Activated CD4-positive, alpha-beta T cell treated with anti-CD3 and anti-CD28 coated beads for 48 hours (primary cell): ENCODE measurements at places on chromosomes 7 and 10.
A peak's percentile ranks its signal among the peaks of the same experiment; 100 is the strongest.

GRCh38 chr7:26060733-26061677 is 91.0 kb upstream of the NFE2L3 start:
- no peak for DNase-seq

DNA sequence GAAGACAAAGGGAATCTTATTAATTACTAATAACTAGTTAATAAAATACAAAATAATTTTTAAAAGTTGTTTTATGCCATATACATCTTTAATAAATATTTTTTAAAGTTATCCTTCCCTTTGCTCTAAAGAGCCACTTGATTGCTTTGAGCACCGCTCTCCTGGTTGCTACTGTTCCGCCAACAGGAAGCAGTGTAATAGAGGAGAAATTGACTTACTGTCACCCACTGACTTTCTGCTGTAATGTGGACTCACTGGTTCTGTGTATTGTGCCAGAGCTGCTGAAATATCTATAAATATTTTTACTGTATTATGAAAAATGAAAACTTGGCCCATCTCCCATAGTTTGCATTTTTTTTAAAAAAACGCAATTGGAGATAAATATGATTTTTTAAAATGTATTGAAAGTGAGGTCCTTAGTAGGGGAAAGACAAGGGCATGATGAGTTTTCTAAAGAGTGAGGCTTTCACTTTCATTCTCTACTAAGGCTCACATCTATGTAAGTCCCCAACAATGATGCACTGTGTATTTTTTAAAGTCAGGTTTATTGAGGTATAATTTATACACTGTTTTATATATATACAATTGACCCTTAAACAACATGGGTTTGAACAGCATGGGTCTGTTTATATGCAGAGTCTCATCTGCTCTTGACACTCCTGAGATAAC is 100.5 kb downstream of the NPY start:
- no peak for DNase-seq

DNA sequence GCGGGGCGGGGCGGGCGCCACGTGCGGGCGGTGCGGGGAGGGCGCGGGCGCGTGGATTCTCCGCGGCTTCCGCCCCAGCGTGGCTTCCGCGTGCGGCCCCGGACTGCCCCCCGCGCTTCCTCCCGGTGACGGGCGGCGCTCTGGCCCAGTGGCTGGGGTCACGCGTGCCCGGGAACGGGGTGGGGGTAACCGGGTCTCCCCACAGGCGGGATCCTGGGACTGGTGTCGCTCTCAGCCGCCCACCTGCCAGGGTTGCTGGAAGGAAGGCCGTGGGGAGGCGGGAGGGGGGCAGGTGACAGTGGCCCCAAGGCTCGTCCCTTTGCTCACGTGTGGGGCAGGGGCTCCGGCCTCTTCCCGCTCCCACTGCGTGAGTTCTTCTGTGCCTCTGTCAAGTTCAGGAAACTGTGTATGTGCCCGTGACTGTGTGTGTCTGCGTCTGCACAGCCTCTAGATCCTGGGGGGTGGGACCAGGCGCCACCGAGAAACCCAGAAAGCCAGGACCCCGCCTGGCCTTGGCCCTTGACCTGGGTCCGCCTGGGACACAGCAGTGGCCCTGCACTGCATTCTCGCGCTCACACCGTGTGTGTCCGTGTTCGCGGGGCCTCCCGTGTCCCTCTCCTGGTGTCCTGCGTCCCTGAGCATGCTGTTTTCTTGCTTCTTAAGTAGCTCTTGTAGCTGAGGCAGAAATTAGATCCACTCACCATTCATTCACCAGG is 919 bp downstream of the MAFK start:
- peak; percentile 32 for DNase-seq

DNA sequence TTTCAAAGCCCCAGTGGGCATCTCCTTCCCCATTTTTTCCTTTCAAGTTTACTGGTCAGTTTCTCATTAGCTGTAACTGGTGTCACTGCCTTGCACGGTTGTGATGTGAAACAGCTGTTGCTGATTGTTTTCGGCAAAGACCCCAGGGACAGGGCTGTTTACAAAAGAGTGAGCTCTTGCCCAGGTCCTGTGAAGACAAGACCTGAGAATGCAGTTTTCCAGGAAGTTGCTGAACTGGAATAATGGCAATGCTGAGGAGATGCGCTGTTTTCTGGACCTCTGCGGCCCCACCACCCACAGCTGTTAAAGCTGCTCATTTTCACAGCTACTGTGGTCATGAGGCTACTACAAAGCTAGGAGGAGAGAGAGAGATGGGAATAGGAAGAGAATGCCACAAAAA is 116.6 kb upstream of the RSU1 start:
- no peak for DNase-seq

- DNase-seq, result no peak
Observed at GRCh38 chr7:40583667-40584444, 449.1 kb downstream of the SUGCT start.

GRCh38 chr7:30019960-30020359 is 6.5 kb downstream of the FKBP14 start:
- no peak for DNase-seq

DNA sequence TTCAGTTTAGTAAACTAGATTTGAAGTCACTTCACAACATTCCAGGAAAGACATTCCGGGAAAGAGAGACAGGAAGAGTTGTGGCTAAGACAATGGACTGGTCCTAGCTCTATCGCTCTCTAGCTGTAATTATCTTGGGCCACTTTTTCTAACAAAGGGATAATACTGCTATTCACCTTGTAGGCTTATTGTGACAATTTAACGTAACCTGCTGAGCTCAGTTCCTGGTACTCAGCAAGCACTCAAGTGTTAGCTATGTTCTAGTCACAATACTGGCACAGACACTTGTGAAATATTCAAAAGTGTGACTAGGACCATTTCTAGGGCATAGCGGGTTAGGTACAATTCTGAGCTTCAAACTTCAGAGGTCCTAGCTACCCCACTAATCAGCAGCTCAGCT is 12.0 kb upstream of the NRCAM start:
- no peak for DNase-seq

DNA sequence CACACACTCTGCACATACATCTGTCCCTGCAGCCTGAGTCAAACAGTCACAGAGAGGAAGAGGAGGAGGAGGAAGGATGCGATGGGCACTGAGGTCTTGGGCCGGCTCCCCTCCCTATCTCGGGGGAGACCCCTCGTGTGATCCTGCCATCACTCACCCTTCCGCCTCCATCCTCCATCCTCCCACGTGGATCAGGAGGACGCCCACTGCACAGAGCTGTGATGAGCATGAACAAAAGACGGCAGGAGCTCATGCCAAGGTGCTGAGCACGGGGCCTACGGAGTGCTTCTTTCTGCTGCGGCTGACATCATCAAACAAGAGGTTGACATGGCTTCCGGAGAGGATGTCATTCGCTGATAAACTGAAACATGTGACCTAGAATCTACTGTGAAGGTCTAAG is 68.0 kb downstream of the DIP2C start:
- no peak for DNase-seq

GRCh38 chr10:132832186-132832969 is 46.4 kb upstream of the NKX6-2 start:
- no peak for DNase-seq

- no peak for DNase-seq
Observed at GRCh38 chr7:122013630-122014029, 130.4 kb downstream of the AASS start.

- DNase-seq, result no peak
Observed at GRCh38 chr7:2325162-2325561, 10.9 kb upstream of the SNX8 start.

DNA sequence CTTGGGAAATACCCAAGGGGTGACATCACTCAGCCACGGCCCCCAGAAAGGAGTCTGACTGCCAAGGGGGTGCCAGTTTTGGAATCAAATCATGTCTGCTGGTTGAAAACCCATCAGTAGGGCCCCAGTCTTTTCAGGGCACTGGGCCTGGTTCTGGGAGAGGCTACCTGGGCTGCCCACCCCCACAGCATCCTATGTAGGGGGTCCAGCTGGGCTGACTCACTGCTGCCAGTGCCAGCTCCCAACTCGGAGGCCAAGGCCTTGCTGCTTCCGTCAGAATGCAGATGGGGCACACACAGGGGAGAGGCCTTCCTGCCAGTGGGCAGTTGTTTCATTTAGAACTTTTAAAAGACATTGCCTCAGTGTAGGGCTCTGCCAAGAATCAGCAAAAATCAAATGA is 39.5 kb upstream of the DMBT1 start:
- DNase-seq, result no peak

DNA sequence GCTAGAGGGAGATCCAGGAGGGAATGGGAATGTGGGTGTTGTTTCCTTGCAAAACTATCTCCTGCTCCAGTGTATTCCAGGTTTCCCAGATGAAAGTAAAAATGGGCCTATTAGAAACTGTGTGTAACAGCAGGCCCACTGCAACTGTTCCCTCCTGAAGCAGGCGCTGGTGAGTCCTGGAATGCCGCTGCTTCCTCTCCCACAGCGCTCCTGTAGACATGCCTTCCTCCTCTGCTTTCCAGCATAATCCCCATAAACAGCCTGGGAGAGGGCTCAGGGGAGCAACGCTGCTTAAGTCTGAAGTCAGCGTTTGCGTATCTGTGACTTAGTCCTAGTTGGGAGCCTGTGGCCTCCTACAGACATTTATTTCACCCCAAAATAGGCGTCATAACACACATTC is 551.0 kb upstream of the FOXK1 start:
- no peak for DNase-seq

- no peak for DNase-seq
Observed at GRCh38 chr10:97138846-97139245, 46.9 kb downstream of the SLIT1 start.

DNA sequence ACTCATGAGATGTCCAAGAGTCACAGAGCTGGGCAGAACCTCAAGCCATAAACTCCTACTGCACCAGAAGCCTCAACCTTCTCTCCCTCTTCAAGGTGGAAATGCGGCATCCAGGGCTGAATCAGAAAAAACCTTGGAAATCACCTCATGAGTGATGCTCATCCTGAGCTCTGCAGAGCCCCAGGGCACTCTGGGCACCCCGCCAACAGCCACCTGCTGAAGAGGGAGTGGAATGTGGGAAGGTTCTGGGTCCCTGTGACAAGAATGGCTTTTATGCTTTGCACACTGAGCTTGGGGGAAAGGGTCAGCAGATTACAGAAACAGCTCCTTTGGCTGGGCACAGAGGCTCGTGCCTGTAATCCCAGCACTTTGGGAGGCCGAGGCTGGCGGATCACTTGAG is 18.8 kb downstream of the NUDT1 start:
- no peak for DNase-seq

DNA sequence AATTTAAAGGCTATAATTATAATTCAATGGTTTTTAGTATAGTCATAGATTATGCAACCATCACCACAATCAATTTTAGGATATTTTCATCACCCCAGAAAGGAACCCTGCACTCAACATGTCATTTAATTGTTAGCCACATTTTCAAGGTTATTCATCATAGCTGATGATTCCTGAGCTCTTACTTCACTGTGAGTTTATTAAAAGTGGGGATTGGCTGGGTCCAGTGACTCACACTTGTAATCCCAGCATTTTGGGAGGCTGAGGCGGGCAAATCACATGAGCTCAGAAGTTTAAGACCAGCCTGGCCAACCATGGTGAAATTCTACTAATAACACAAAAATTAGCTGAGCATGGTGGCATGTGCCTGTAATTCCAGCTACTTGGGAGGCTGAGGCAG is 787 bp downstream of the CCL26 start:
- DNase-seq, result no peak

DNA sequence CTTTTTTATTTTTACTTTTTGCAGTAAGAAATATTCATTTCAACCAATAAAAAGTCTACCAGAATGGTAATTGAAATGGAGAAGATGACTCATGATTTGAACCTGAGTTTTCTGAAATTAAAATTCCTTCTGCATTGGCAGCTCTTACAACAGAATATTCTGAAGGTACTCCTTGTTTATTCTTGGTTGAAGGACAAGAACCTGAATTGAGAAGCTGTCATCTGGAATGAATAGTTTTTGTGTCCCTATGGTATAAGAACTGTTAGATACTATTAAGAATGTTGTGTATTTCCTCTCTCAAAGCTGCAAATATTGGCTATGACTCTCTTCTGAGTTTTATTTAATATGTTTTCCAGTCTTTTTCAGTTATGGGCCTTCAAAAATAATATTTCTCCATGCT is 56.1 kb downstream of the CDK1 start:
- DNase-seq, result no peak

DNA sequence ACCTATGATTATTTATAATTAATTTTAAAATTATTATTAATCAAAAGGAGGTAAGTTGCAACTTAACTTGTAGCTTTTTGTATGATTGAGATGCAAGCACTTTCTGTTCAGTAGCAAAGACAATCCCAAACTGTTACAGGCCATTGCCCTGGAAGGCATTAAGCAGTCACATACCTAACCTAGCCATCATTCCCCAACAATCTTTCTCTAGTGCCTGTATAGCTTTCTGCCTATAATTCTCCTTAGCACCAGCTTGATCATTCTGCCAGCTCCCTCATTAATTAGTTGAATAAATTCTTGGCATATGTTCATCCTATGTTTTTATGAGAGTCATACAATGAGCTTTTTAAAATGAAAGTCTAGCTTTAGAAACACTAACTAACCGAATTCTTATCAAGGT is 178.9 kb upstream of the TMEM106B start:
- no peak for DNase-seq

- DNase-seq, result no peak
Observed at GRCh38 chr10:103445767-103446567, 6.2 kb downstream of the CALHM2 start.

GRCh38 chr10:5731559-5731958 is 46.9 kb downstream of the TASOR2 start:
- no peak for DNase-seq

- no peak for DNase-seq
Observed at GRCh38 chr7:35286422-35286821, 32.5 kb upstream of the TBX20 start.

DNA sequence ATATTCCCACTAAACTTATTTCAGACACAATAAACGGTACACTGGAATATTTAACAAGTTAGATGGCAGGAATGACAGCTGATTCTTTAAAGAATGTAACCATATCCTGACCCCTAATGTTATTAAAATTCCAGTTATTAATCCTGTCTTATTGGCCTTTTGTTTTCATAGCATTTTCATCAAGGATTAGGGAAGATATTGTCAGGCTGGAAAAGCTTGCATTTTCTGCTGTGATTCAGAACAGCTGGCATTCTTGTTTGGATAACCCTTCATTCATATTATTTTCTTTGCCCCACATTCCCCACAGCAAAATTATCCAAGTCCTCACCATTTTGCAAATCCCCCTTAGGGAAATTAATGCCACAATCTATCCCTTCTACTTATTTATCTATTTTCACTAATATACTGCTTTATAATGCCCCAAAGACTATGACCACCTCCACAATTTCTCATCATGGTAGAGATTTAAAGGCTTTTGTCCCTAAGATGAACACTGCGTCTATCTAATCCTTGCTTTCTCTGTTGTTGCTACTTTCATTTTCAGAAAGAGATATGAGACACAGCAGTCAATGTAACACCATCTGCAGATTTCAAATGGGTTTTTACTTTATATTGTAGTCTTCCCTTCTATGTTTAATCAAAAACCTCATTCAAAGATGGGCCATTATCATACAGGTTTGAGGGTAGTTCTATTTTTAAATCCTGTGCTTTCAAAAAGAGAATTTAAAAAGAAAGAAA is 475.1 kb downstream of the PARD3 start:
- no peak for DNase-seq

DNA sequence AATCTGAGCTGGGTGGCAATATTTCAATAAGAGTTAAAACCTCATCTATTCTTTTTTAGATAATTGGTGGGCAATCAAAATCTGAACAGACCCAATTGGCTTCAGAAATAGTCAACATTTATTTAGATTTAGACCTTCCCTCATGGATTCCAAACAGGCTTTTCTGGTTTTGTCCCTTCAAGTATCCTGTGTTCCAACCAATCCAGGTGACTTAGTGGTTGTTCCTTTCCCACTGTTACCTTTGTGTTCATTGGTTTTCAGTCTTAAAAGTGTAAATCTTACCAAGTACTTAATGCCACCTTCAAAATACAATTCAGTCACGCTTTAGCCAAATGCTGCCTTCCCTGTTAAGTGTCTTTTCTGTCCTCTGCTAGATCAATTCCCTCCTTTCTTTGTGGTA is 85.9 kb downstream of the AHR start:
- no peak for DNase-seq
